ENCODE measurements at places on chromosomes 2 and 18. TPM values are rescaled to one million over a fixed set of nuclear protein-coding genes. Genes with fewer than 3 reads are reported as not detected.

GRCh38 chr2:162623888-162624287 lies 214.7 kb downstream of the KCNH7 start:
- H3K4me3 ChIP-seq = no peak overlapping the region
- H3K36me3 ChIP-seq = no peaks in the 10 kb centered on the region
- H3K27ac ChIP-seq = no peak overlapping the region
- no peaks in the 10 kb centered on the region for H3K4me1 ChIP-seq
- no peak for DNase-seq
- H3K27me3 ChIP-seq = no peaks in the 10 kb centered on the region

DNA sequence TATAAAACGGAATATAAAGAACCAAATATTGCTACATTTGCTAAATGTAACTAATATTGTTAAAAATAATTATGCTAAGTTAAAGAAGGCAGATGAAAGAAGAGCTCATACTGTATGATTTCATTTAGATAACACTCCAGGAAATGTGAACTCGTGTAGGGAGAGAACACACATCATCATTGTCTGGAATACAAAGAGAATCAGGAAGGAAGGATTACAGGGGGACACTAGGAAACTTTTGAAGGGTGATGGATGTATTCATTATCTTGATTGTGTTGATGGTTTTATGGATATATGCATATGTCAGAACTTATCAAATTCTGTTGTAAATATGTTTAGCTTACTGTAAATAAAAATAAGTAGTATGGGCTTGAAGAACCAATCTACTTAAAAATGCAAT lies 104.1 kb upstream of the TRIB2 start:
- no peaks in the 10 kb centered on the region for H3K27me3 ChIP-seq
- no peak for DNase-seq
- no peaks in the 10 kb centered on the region for H3K4me1 ChIP-seq
- no peak overlapping the region for H3K4me3 ChIP-seq
- H3K36me3 ChIP-seq = no peaks in the 10 kb centered on the region
- H3K27ac ChIP-seq = no peak overlapping the region

DNA sequence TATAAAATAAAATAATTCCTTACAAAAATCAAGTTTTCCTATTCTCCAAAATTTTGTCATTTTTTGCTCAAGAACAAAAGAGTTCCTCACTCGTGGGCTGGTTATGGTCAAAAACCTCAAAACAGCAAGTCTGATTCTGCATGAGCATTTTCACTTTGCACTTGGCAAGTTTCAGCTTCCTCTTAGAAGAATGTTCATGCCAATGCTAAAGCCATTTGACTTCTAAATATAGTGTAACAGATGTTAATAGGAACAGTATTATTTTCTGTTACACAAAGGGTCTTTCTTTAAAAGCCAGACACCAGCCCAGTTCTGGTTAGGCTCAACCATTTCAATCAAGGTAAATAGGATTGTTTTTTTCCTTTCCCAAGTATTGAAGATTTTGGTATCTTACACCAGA lies 261.3 kb upstream of the CCDC68 start:
- H3K27me3 ChIP-seq = no peaks in the 10 kb centered on the region
- no peak overlapping the region for H3K27ac ChIP-seq
- DNase-seq = no peak
- H3K4me3 ChIP-seq = no peak overlapping the region
- H3K36me3 ChIP-seq = no peaks in the 10 kb centered on the region
- no peaks in the 10 kb centered on the region for H3K4me1 ChIP-seq

The SERPINB4 gene
- not detected for total RNA-seq

The KLHL41 gene
- total RNA-seq = not detected

The SLC5A7 gene
- not detected for total RNA-seq

Measured in endodermal cell (in vitro differentiated cells).